CD8-positive, alpha-beta T cell (primary cell): ENCODE measurements at places on chromosomes 3 and 15.

- DNase-seq, result no peak
Observed at GRCh38 chr3:70736009-70736408, 423.6 kb upstream of the MDFIC2 start.

DNA sequence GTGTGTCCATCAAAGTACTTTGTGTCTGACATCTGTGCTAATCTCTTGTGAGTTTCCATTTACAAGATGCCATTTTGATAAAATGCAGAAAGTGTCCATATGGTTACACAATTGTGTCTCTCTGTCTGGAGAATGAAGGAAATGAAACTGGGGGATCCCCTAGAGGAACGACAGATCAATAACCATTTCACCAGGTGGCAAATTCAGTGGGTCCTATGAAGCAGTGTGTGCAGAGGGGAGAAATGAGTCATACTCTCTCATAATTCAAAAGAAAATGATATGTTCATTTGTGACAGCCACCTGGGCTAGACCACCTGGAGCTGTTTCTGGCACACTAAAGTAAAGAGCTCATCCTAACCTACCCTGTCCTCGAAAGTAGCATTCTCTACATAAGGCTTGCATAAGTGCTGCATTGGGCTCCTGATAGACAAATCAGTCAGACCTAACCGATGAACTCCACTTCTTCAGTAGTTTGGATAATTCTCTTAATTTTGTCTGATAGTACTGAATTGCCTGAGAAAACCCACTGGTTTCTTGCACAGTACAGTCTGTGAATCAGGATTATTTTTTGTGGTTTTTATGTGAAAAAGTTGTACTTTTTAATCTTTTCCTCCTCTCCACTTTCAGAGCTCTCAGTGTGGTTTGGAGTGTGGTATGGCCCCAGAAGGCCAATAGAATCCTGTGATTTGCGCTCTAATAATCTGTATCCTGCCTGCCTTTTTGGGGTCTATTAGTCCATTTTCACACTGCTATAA is 10.3 kb upstream of the CD47 start:
- DNase-seq, result no peak

GRCh38 chr3:35338186-35338585 is 301.1 kb upstream of the ARPP21 start:
- DNase-seq, result no peak

DNA sequence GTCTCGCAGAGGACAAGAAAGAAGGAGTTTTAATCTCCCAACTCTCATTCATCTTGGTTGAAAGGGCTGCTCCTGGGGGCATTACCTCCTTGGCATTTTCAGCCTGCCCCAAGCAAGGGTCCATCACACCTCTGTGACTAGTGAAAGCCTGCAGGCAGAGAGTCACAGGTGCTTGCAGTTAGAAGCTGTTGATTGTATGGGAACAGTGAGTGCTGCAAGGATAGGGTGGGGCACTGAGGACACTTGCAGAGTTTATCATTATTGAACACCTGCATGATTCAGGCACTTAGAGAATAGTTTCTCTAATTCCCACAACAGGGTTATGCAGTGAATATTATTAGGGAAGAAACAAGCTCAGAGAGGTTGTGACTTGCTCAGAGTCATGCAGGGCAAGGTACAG is 41.7 kb upstream of the IGF2BP2 start:
- DNase-seq, result no peak

DNA sequence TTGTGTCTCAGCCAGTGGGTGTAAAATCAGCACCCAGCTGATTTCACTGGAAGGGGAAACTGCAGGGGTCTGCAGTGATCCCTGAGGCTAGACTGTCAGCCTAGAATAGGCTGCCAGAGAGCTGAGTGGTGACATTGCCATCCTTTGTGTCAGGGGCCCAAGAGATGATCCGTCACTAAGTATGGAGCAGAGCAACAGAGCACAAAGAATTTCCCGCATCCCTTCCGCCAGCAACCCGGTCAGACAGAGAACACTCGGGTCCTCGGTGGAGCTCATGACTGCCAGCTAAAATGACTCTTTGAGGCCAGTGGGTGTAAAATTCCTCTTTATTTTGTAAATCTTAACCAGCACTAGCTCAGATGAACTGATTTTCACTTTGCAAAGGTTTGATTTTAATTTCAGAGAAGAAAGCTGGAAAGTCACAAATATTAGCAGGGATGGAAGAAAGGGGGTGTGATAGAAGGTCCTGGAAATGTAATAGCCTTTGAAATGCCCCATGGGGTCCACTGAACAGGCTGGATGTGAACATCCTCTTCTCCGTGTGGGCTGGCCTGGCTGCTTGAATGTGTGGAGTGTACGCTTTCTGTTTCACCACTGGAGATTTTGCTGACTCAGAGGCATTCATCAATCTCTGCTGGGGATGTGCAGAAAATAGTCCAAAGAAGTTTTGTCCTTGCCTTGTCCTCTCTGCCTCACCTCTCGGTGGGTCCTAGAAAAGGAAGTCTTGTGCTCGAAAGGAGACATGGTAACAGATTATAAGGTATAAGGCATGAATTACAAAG is 138.8 kb downstream of the SV2B start:
- DNase-seq, result no peak

- DNase-seq, result no peak
Observed at GRCh38 chr15:100101426-100102089, 240.2 kb downstream of the ADAMTS17 start.

- no peak for DNase-seq
Observed at GRCh38 chr3:132804498-132804897, 82.3 kb upstream of the NPHP3 start.

GRCh38 chr3:48196611-48197010 is 8.4 kb upstream of the CDC25A start:
- DNase-seq, result no peak

DNA sequence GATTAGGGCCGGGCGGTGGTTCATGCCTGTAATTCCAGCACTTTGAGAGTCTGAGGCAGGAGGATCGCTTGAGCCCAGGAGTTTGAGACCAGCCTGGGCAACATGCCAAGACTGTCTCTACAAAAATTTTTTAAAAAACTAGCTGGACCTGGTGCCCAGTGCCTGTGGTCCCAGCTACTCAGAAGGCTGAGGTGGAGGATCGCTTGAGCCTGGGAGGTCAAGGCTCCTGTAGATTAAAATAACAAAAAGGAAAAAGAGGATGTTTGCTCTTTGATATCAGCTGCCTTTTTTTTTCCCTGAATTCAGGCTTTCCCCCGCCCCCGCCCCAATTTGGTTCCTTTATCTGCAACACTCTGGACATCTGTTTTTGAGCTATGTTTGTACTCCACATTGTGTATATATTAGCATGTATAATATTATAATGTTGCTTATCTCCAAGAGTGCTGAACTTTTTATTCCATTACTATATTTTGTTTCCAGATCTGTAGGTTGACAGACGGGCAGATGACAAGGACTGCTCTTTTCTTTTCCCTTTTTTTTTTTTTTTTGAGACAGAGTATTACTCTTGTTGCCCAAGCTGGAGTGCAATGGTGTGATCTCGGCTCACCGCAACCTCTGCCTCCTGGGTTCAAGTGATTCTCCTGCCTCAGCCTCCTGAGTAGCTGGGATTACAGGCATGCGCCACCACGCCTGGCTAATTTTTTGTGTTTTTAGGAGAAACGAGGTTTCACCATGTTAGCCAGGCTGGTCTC is 4.6 kb downstream of the SNAP23 start:
- DNase-seq, result no peak

GRCh38 chr3:73470860-73471259 is 153.9 kb downstream of the PDZRN3 start:
- no peak for DNase-seq

DNA sequence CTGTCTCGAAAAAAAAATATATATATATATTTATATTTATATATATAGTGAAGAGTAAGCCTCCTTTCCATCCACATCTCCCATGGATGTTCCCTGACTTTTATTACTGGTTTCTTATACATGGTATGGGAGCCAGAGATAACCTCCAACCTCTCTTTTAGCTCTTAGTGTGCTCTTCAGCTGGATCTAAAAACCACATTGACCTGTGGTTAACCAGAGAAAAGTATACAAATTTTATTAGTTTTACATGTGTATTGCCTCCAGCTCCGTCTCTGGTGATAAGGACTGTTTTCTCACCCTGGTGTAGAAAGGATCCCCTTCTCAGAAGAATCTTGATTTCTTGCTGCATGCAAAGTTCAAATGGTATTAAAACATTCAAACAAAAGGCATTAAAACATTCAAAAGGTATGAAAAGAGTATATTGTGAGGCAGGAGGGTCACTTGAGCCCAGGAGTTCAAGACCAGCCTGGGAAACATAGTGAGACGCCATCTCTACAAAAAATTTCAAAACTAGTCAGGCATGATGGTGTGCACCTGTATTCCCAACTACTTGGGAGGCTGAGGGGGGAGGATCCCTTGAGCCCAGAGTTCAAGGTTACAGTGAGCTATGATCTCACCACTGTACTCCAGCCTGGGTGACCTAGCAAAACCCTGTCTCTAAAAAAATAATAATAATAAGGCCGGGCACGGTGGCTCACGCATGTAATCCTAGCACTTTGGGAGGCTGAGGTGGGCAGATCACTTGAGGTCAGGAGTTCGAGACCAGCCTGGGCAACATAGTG is 13.5 kb upstream of the TTBK2 start:
- DNase-seq, result no peak

DNA sequence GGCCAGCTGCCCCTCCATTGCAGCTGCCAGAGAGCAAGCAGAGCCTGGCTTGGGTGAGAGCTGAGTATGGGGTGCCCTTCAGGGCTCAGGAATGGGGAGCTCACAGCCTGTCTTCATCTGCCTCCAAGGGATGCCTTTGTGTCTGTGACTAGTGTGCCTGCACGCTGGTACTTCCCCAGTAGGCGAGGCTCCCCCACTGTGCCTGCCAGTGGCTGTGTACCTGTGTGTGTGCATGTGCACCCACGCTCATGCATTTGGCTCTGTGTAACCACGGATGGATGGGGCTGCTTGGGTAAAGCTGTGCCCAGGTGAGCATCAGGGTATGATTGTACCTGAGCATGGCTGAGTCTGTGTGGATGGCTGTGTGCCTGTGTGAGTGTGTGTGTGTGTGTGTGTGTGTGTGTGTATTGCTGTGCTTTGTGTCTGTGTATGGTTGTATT is 2.3 kb upstream of the GRM2 start:
- DNase-seq, result no peak

DNA sequence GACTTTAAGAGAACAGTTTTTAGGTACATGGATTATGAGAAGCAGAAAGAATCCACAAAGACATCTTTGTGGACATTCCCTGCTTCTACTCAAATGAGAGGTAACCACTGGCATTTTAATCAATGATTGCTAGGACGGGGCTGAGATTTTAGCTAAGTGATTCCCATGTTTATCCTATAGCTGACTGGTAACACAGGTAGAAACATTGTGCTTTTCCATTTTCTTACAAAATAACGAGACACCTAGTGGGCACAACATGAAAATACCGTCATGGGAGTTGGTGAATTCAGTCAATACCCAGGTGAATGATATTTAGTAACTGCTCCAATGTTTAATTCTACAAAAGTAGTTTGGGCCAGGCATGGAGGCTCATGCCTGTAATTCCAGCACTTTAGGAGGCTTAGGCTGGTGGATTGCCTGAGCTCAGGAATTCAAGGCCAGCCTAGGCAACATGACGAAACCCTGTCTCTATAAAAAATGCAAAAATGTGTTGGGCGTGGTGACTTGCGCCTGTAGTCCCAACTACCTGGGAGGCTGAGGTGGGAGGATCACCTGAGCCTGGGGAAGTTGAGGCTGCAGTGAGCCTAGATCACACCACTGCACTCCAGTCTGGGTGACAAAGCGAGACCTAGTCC is 37.2 kb upstream of the DENND4A start:
- no peak for DNase-seq

- DNase-seq, result no peak
Observed at GRCh38 chr3:136078421-136079364, 113.2 kb downstream of the PPP2R3A start.

DNA sequence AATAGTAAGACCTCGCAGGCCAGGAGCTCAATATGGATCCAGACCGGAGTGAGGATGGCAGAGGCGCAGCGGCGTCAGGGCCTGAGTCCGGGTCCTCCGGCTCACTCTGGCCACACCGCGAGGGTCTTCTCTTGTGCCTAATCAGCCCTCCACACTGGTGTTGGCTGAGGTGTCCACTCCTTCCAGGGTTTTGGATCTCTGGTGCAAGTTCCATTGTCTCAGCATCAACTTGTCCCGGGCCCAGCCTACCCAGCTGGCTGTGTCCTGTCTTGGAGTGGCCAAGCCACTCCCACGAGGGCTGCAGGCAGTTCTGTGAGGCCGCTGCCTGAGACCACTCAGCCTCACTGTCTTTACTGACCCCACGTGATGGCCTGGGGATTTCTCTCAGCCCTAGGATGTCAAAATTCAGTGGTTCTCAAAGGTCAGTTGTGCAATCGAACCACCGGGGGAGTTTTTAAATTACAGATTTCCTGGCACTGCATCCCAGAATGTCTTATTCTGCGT is 12.6 kb upstream of the GOLGA6L7 start:
- DNase-seq, result no peak

GRCh38 chr3:194368918-194369317 is 625 bp downstream of the LRRC15 start:
- DNase-seq, result no peak

- no peak for DNase-seq
Observed at GRCh38 chr15:40932156-40932555, 3.0 kb downstream of the DLL4 start.

GRCh38 chr3:116050311-116050915 is 394.9 kb downstream of the LSAMP start:
- no peak for DNase-seq

DNA sequence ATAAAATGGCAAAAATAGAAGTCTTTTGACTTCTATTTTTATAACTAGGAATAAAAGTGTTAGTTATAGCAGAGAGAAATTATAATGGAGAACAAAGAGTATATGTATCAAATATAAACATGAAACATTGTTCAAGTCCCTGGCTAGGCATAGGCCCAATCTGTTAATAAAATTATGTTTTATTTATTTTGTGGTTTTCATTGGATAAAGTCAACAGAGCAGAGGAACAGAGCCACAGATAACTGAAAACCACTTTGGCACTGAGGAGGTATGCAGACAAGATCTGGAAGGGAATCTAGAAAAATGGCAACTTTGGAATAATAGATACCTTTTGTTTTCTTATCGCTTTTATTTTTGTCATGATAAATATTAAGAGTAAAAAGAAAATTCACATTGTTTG is 50.4 kb upstream of the ICE2 start:
- no peak for DNase-seq

DNA sequence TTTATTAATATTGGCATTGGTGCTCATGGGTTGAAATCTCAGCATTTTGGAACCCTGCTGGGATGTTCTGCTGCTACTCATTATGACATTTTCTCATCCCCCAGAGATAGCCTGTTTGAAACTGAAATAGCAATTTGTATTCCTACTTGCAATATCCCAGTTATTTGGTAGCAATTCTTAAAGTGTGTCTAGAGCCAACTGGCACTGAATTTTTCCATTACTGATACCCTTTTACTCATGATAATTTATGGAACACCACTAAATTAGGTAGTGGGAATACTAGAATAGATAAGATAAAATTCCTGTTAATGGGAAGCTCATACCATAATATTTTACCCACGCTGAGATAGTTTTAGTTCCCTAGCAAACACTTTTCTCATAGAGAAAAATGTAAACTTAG is 309.3 kb downstream of the SV2B start:
- no peak for DNase-seq

DNA sequence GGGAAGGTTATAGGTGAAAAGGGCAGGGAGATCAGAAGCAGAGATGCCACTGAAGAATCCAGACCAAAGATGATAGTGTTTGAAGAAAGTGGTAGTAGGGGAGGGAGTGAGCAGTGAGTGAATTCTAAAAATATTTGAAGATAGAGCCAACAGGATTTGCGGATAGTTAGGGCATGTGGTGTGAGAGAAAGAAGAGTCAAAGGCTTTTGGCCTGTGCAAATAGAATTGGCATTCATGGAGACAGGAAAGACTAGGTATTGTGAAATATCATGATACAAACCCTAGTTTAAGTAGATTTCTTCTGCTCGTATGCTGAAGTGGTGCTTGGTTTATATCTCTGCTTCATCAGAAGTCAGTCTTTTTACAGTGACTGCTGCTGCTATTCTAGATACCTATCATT is 224.2 kb upstream of the CFAP20DC start:
- DNase-seq, result no peak
